ENCODE measurements at places on chromosomes 13 and 19.

DNA sequence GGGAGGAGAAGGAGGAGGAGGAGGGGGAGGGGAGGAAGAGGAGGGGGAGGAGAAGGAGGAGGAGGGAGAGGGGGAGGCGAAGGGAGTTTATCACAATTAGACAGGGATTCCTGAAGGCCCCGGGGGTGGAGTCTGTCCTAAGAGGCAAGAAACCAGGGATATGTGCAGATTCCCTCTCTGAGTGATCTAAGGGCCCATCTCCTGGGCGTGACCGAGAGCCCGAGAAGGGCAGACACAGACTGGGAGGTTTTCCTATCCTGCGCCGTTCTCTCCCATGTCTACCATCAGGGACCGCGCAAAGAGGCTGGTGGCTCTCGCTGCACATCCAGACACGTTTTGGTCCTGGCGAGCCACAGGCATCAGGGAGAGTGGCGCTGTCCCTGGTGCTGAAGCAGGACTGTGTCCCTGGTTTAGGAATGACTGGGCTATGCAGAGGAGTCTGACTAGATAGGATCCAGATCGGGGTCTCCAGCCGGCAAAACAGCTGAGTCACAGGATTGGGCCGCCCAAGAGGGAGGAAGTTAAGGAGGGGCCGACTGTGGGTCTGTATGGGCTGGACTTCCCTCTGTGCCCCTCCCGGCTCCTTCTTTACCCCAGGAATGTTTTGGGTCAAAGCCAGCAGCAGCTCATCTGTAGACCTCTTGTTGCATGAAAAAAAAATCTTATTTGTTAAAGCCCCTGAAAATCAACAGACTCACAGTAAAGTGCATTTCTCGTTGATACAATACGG is 17.9 kb upstream of the ZNF175 start:
- peak; percentile 52 for DNase-seq

DNA sequence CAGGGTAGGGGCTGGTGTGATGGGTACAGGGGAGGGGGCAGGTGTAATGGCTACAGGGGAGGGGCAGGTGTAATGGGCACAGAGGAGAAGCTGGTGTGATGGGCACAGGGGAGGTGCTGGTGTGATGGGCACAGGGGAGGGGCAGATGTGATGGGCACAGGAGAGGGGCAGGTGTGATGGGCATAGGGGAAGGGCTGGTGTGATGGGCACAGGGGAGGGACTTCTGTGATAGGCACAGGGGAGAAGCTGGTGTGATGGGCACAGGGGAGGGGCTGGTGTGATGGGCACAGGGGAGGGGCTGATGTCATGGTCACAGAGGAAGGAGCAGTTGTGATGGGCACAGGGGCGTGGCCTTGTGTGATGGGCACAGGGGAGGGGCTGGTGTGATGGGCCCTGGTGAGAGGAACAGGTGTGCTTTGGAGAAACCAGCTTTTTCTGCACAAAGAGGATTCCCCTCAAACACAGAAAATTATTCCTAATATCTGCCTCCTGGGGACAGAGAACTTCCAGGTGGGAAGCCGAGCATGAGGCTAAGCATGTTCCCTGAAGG is 38.6 kb upstream of the POP4 start:
- DNase-seq, result no peak

- DNase-seq, result no peak
These were observed 39.2 kb downstream of the TSSK6 start for GRCh38 chr19:19475849-19476828.

DNA sequence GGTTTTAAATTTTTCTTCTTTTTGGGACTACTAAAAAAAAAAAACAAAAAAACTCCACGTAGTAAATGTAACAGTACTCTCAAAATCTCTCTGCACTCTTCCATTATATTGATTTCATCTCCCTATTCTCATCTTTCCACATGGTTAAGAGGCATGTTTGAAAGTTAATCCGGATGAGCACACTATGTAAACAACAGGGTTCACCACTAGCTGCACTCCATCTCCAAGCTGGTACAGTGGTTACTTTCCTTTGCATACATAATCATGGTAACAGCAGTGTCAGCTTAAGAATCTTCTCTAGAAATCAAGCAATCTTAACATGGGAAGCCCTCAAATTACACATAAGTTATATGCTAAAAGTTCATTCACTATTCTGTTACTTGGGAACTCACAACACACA is 92.6 kb downstream of the MIPEP start:
- no peak for DNase-seq

GRCh38 chr13:30422054-30422839 is at the start of gene UBE2L5:
Gene UBE2L5 (plus strand): TSS chr13:30422493. CDS start chr13:30427991, 5,498 bp downstream.
- peak; percentile 68 for DNase-seq
